Stimulated activated CD4-positive, alpha-beta T cell treated with anti-CD3 and anti-CD28 coated beads, Interleukin-1b, Interleukin-23, amount 100 ng/mL, for 1 hour (primary cell): ENCODE measurements at places on chromosomes 5 and 9.

DNA sequence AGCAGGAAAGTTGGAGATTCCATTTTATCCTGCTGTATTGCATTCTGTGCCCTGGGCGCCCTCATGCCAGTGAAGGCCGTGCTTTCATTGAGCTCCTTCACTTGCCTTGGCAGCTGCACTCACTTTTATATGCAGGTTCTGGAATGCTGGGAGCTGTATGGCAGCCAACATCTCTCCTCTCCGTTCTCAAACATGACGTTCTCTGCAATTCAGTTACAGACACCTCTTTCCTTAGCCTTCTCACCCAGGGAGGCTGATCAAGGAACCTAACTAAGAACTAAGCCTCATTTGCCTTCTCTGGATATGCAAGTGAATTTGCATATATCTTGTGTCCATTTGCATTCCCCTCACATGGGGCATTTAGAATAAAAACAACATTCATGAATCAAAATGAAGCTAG is 29.4 kb upstream of the PURA start:
- no peak for DNase-seq

DNA sequence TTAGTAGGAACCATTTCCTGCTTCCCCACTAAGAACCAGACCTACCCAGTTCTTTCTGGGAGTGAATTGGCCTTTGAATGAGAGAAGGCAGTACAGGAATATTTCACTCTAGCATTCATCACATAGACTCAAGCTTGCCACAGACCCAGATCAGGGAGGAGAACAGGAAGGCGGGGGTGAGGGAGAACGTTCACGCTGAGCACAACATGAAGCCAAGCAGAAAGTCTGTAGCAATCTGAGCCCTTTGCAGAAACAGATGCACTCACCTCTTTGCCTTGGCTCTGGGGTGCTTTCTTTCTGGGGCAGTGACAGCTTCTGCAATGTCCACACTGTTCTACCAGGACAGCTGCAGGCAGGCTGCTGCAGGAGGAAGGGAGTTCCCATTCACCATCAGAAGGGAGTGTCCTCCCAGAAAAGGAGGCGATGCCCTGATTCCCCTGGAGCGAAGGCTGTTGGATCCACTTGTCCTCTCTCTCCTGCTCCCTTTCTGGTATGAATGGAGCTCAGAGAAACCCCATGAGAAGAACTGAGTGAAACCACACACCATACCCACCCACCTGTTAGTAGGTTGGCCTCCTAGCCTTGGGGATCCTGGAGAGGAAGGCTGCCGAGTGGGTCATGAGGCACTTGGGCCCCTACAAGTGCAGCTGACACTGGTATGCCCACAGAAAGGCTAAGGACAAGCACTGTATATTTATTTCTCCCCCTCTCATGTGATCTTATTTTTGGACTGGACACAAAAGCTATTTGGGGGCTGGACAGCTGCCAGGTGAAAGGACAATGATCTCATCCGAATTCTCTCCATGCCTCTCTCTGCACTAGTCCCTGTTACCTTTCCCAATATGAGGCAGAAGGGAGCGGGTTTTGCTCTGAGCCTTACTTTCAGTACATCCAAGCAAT is 11.7 kb upstream of the FGF1 start:
- no peak for DNase-seq

DNA sequence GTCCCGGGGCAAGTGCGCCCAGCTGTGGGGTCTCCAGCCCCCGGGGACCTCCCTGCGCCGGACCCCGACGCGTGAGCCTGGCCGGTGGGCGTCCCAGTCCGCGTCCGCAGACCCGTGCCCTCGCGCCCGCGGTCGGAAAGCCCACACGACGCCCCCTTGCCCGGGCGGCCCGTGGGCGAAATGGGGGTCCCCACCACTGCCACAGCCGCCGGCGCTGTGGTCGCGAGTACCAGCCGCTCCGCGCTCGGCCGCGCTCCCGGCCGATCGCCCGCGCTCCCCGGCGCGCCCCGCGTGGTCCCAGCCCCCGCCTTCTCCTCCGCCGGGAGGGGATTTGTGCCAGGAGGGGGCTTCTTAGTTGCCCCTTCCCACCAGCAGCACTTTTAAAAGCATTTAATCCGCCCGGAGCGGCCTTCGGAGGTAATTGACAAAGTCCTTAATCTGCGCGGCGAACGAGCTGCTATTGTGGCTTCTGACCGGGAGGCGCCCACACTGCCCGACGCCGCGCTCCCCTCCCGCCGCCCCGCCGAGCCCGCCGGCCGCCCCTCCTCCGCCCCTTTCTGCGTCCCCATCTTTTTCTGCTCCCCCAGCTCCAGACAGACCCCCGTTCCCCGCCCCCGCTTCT is 469 bp upstream of the FIBCD1 start:
- DNase-seq: no peak

DNA sequence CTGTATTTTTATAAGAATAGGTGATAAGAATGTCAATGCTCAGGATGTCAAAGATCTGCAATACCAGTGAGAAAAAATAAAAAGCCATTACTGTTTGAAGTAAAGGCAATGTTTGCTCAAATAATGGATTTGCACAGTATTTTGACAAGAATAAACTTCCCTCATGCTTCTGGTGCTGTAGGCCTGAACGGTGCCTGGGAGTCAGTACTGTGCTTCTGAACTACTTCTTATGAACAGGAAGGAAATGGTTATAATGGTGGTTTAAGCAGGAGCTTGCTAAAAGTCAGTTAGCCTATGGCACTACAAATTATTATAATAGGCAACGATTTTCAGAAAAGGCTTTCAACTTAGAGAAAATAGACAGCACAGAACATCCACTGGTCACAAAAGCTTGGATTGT is 548.3 kb upstream of the CDH18 start:
- DNase-seq: no peak

GRCh38 chr5:171840066-171840465 is 54.4 kb downstream of the SMIM23 start:
- no peak for DNase-seq

DNA sequence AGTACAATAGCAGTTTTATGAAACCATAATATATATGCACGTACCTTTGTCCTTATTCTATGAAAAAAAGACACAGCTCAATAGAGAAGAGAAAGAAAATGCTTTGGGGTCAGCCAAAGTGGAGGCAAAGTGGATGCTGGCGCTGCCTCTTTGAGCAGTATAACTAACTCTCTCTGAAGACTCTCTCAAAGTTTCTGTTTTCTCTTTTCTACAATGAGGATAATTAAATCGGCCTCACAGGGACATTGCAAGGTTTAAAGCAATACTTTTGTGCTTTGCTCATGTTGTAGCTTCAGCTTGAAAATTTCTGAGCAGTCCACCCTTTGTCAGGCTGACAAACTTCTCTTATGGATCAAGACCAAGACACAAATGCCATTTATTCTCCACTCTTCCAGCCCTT is 455.1 kb upstream of the MPDZ start:
- no peak for DNase-seq

DNA sequence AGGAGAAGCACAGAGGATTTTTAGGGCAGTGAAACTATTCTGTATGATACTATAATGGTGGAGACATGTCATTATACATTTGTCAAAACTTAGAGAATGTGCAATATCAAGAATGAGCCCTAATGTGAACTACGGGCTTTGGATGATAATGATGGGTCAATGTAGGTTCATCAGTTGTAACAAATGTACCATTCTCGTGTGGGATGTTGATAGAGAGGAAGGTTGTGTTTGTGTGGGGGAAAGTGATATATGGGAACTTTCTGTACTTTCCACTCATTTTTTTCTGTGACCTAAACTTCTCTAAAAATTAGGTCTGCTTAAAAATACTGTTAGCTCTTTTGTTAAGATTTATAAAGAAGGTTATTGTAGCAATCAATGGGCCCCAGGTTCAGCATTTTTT is 138.9 kb downstream of the SPATA31D1 start:
- no peak for DNase-seq

GRCh38 chr5:116487045-116487444 is 87.6 kb downstream of the SEMA6A start:
- no peak for DNase-seq

DNA sequence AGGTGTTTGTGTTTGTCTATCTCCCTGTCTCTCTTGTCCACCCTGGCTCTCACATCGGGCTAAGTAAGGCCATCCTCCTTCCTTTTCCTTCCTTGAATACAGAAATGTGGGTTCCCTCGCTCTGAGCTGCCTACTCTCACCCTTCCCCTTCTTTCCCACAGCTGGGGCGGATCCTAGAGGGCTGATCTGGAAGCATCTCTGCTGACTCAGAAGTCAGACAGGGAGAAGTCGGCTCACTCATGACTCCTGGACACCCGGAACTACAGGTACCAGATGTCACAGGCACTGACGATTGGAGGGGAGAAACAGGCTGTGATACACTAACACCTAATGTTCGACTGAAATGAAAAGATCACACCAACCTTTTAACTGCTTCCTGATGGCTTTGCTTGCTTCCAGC is 41.3 kb downstream of the PTPN3 start:
- DNase-seq: no peak

GRCh38 chr5:172167895-172168294 is 20.1 kb downstream of the STK10 start:
- DNase-seq: no peak

DNA sequence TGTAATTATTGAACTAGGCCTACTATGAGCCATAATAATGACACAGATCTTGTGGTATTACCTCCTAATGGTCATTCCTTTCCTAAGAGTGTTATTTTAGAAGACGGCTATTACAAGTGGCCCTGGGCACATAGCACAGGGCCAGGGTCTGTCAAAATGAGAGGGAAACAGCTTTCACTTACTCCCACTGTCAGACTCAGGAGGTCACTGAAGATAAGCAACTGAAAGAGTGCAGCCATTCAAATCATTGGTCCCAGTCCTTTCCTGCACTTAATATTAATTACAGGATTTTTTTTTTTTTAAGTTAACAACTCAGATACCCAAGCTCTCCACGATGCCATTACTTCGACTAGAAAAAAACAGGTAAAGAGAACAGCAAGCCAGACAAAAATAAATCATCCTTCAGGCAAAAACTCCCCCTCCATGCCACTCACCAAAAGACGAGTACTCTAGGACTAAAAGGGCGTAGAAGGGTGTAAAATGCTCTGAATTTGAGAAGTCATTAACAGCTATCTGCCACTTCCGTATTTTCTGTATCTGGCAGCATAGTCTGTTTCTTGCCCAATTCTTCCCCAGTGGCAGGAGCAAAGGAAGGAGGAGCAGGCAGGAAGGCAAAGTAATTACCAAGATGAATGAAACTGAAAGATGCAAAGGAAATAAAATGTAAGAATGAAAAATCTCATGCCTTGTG is 87.4 kb downstream of the ZNF608 start:
- no peak for DNase-seq

DNA sequence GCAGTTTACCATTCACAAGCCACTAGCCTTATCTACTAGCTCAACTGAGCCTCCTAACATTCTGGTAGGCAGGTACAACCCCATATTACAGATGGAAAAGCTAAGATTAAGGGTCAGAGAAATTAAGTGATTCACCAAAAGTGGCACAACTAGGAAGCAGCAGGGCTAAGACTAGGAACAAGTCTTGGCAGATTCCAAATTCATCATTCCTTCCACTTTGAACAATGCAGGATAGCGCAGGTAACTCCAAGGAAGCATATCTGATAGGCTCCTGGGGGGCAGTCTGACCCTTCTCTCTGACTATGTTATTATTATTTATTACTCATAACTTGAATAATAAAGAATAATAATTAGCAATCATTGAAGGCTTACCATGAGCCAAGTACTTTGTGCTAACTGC is 8.5 kb downstream of the HBEGF start:
- DNase-seq: no peak

GRCh38 chr9:136645352-136645902 is 17.3 kb upstream of the EGFL7 start:
- no peak for DNase-seq

DNA sequence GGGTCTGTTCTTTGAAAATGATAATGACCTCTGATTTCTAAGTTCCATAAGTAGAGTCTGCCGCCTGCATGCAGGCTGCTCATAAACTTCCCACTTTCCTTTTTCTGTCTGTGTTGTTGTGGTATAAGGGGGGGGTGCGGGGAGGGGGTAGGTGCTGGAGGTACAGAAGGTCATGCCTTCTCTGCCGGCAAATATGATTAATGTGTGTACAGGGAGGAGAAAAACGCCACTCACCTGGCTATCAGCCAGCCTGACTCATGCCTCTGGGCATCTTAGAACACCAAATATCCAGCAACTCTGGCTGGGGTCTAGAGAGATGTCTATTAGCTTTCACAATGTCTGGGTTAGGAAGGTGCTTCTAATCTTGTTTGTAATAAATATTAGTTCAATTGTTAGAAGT is 128.3 kb downstream of the EFNA5 start:
- no peak for DNase-seq

DNA sequence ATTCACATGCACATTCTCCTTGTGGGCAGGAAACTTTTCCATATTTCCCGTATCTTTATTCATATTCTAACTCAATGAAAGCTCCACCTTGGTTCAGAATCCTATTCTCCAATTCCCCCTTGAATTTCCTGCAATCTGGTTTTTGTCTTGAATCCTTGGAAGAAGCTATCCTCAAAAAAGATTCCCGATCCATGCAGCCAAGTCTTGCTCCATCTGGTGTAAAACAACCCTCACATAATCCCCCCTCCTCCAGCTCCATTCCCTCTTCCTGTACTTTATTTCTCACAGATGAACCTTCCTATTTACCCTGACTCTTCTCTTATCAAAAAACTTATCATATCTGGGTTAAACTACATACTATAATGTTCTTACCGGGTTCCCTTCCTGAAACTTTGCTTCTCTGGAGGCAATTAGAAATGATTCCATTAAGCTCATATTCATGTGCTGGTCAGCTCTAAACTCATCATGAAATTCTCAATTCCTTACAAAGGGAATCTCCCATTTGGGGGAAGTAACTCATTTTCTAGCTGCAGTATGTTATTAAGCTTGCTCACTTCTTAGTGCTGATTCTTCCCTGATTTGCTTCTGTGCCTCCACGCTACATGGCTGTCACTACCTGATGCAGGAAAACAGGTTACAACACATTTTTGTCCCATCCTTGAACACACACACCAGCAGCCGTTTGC is 81.7 kb downstream of the GNAQ start:
- no peak for DNase-seq

- no peak for DNase-seq
Measured at GRCh38 chr9:136930014-136930413, 14.5 kb downstream of the FBXW5 start.

DNA sequence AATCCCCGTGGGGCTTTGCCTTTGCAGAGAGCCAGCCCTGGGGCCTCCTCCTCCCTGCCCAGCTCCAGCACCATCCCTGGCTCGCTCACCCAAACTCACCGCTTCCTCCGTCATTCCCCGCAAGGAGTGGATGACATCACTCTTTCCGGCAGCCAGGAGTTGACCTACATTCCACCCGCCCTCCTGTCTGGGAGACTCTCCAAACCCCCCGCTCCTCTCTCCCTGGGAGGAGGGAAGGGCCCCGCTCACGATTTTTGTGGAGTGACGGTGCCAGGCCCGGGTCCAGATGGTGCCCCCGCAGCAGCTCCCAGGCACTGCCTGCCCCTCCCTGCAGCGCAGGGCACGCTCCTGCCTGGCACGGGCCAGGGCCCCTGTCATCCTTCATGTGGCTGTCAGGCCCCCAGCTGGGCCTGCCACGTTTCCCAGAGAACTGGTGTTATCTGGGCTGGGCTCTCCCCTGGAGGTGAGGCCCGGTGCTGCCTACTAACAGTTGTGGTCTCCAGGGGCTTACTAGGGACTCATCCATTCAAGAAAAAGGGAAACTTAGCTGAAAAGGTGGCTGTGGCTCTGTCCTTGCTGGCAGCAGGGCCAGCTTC is 52.3 kb downstream of the NTNG2 start:
- DNase-seq: no peak
